Glutamatergic neuron (in vitro differentiated cells): ENCODE measurements at places on chromosomes 11 and 22. TPM values are rescaled to one million over a fixed set of nuclear protein-coding genes. Genes with fewer than 3 reads are reported as not detected.

The LRRC74B gene
- not detected for total RNA-seq

The KCNJ11 gene
- 1.2 TPM for total RNA-seq

The CHRNA10 gene
- 0.91 TPM for total RNA-seq

The SLC43A3 gene
- 10.8 TPM for total RNA-seq

The PKDREJ gene
- not detected for total RNA-seq

- DNase-seq, result no peak
Observed at GRCh38 chr11:127816962-127817361, 770.4 kb downstream of the ETS1 start.

- DNase-seq, result no peak
Observed at GRCh38 chr11:15737320-15737719, 619.0 kb downstream of the SOX6 start.

DNA sequence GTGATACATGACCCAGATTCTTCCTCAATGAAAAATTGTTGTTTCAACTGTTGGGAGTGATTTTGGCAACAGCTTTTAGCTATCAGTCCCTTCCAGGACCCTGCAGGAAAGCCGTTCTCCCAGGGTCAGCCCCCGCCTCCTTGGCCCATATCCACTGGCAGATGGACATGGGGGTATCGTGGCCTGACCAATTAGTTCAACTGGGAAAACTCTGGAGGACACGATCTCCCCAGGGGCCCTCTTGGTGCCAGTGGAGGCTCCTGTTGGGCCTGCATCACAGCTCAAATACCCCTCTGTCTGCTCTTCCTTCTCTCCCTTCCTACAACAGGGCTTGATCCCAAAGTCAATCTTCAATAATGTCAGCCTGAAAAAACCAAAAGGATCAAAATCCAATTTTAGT, 272.5 kb upstream of the B3GAT1 start:
- DNase-seq, result no peak

DNA sequence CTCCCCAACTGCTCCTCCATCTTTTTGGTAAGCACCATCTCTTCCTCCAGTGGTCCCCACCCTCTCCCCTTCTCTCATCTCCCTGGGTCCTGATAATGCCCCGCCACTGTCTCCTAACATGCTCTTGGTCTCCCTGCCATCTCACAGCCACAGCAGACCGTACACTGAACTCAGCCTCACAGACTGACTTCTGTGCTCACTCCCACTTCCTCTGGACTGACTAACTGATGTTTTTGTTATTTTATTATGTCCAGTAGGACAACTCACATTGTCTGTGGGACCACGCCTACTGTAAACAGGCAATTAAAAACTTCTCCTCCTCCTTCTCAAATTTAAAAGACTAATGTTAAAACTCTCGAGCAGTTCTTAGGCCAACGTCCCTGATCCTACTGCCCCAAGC, 2.6 kb upstream of the GNAZ start:
- DNase-seq, result no peak

DNA sequence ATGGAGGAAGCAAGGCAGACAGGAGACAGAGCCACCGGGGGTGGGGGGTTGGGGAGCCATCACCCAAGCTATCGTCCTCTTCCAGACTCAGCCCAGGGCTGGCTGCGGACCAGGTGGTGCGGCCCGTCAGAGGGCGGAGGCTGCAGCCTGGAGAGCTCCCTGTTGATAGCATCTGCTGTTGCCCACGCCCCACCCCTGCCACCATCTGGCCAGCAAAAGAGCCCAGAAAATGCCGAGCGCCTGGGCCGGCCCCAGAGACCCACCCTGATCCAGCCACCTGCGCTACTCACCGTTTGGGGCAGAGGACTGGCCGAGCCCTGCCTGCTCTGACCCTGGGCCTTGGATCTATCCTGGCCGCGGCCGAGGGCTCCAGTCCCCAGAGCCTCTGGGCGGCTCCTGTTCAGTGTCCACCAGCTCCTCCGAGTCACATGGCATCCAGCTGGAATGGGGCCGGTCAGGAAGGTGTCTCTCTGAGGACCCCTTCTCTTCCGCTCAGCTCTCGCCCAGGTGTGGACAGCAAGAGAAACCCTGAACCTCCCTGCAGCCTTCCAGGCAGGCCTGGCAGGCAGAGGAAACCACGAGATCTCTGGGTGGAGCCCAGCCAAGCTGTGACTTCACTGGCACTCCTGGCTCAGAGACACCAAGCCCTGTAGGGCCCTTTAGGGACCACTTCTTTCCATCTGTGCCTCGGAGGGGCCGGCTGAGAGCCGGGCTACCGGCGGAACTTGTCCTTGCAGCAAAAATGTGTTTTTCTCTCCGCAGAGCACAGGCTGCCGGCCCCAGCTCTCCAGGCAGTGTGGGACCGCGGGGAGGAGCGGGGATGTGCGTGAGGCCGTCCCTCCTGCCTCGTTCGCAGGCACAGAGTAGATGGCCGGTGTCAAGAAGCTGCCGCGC, at the start of gene MRGPRE:
MRGPRE (minus strand) TSS at position 567 of the 894 bp plus-strand sequence. CDS start 3,618 bp downstream, outside the sequence.
- peak; percentile 77 for DNase-seq

- no peak for DNase-seq
Observed at GRCh38 chr22:48722661-48723060, 1105.0 kb downstream of the BRD1 start.

GRCh38 chr11:134596404-134596803, 184.4 kb upstream of the B3GAT1 start:
- DNase-seq, result no peak

GRCh38 chr22:33007485-33007884, 50.7 kb downstream of the SYN3 start:
- no peak for DNase-seq

DNA sequence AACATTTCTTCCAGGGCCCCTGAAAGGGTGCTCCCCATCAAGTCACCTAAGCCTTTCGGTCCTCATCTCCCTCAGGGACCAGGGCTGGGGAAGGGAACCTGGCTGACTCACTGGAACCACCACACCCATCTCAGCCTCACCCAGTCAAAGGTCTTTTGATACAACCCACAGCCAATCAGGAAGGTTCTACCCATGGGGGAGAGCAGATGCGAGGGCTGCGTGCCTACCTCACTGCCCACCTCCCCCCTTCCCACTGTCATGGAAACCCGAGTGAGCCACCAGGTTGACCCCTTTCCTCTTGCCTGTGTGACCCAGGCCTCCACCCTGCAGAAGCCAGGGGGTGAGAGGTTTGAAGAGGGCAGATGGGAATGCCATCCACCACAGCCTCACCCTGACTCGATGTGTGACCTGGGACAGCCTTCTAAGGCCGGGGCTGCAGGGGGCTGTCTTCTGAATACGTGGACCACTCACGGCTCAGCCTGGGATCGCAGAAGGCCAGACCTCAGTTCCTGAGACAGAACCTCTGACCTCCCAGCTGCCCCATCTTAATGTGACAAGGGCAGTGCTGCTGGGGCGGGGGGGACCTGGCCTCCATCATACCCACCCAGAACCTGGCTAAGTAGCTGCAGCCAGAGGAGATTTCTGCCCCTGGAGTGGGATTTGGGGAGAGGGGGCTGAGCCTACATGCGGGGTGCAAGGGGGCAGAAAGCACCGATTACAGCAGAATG, 2.7 kb downstream of the MDK start:
- no peak for DNase-seq

DNA sequence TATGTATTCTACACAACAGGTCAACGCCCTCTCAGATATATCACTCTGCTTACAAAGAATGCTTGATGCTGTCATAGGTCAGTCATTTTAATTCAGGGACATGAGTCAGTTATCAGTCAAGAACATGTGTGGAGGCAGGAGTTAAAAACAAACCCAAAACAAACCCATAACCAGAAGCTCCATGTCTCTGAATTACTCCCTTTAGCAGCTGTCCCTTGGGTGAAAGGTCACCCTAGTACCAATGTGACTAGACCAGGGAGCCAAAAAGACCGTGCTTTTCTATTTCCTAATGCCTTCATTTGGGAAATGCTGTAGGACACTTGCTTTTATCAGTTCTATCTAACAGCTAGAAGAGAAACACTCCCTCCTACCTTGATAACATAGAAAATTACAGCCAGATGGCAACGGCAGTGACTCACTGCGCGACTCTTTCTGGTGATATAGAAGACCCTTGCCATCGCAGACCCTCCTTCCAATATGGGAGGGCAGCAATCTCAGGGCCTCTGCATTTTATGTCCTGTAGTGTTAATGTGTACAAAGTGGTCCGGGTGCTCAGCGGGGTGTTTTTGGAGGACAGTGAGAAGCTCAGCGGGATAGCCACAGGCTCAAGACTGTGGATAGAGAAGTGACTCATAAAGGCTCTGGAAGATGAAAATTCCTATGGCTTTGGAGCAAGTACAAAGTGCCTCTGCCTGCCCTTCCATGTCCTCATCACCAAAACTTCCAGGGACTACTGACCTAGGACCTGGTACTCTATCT, 24.8 kb downstream of the APOL5 start:
- no peak for DNase-seq

DNA sequence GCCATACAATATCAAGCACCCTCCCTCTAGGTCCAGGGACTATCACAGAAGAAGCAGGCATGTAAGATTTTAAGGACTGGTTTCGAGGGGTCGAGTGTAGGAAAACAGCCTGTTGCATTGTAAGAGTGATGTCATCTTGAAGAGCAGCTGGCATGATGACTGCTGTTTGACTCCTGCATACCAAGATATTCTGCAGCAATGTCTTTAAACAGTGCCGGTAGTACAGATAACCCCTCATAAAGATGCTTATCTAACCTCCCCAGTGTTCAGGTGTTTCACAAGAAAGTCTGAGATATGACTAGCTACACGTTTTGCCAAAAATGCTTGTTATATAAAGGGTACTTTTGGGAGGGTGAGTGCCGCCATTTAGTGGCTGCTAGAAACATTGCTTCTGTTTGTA, 12.0 kb downstream of the FAM111A start:
- no peak for DNase-seq

DNA sequence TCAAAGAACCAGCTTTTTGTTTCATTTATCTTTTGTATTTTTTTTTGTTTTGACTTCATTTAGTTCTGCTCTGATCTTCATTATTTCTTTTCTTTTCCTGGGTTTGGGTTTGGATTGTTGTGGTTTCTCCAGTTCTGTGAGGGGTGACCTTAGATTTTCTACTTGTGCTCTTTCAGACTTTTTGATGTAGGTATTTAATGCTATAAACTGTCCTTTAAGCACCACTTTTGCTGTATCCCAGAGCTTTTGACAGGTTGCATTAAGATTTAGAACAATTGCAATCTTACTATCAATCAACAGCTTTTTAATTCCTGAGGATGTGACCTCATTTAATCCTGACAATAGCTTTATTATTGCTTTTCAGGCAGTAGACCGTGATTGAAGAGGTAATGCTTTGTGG, 94.3 kb downstream of the ZNF280B start:
- no peak for DNase-seq

DNA sequence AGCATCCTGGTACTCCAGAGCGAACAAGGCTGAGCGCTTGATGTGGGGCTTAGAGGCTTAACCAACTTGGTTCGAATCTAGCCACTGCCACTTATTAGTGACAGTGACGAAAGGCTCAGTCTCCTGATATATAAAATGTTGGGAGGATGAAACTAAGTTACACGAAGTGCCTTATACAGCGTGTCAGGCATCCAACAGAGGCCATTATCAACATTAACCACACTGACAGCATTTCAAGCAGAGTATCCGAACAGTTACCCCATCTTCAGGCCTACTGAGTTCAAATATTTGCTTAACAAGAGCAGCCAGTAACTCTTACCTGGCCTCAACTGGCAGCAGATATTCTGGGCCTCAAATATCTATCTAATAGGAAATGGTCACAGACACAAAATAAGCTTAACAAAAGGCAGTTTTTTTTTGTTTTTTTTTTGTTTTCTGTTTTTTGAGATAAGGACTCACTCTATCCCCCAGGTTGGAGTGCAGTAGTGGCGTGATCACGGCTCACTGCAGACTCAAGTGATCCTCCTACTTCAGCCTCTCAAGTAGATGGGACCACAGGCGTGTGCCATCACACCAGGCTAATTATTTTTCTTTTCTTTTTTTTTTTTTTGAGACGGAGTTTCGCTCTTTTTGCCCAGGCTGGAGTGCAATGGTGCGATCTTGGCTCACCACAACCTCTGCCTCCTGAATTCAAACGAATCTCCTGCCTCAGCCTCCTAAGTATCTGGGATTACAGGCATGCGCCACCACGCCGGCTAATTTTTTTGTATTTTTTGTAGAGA, 2.9 kb downstream of the SERPIND1 start:
- DNase-seq, result no peak

DNA sequence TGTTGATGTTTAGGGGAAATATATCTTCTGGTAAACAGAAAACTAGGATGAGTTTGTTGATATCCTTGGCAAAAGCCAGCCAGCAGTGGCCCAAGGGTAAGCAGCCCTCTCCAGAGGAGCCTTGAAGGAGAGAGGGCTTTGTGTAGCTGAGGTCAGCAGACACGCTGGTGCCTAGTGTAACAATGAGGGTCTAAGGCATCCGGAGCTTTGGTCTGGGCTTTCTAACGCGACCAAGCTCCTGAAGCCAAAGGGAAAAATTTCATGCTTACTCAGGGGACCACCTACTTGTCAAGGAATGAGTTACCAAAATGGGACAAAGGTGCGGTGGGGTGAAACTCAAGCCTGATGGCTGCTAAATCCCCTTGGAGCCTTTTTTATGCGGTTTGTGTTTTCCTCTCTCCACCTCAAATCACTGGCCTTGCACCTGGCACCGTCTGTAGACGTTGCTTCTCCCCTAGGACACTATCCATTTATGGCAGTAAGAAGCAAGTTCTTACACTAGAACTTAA, 134.9 kb downstream of the DBX1 start:
- DNase-seq, result no peak

DNA sequence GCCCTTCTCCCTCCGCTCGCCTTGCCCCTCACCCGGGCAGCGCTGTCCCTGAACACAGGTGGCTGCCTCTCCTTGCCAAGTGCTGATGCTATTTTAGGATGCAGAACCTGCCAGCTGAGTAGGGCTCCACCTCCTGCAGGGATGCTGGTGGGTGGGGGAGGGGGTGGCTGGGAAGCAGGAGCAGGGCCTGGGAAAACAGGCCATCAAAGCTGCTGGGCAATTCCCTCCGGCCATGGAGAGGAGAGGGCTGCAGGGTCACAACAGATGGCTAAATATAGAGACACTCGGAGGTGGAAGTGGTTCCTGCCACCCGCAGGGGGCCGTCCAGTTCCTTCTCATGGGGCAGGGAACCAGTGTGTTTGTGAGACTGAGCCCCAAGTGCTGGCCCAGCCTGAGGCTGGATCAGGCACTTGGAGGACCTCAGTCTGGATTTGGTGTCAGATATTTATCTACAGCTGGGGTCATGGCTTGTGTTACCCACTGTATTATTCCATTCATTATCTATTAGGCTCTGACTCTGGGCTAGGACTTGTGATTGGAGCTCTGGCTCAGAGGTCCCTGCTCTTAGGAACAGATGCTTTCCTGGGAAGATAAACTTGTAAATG, 59.6 kb downstream of the LRRC32 start:
- peak; percentile 77 for DNase-seq

- DNase-seq, result peak; percentile 78
Observed at GRCh38 chr11:57458410-57459163, 1.7 kb upstream of the RTN4RL2 start.
